ENCODE measurements at places on chromosomes 1 and 21. TPM values are rescaled to one million over a fixed set of nuclear protein-coding genes. Genes with fewer than 3 reads are reported as not detected.

SYDE2 gene
- 6.4 TPM for total RNA-seq

CFHR5 gene
- not detected for total RNA-seq

RGSL1 gene
- total RNA-seq = not detected

CKS1B gene
- total RNA-seq = 256 TPM

SERPINC1 gene
- 0.62 TPM for total RNA-seq

AHCYL1 gene
- total RNA-seq = 84.9 TPM

CAMK2N1 gene
- 1.4 TPM for total RNA-seq

S100A2 gene
- 1.3 TPM for total RNA-seq

PTPRC gene
- total RNA-seq = 62.9 TPM

NBPF4 gene
- total RNA-seq = 6.6 TPM

PPIH gene
- total RNA-seq = 199 TPM

IFFO2 gene
- 0.67 TPM for total RNA-seq

- no peak for DNase-seq
- H3K4me1 ChIP-seq = peaks cover 8% of the 10 kb centered on the region
- H3K4me3 ChIP-seq = no peak overlapping the region
- no peak overlapping the region for H3K27ac ChIP-seq
- no peaks in the 10 kb centered on the region for H3K27me3 ChIP-seq
- H3K36me3 ChIP-seq = no peaks in the 10 kb centered on the region
Measured at GRCh38 chr1:211332830-211333229, 6.2 kb downstream of the TRAF5 start.

DNA sequence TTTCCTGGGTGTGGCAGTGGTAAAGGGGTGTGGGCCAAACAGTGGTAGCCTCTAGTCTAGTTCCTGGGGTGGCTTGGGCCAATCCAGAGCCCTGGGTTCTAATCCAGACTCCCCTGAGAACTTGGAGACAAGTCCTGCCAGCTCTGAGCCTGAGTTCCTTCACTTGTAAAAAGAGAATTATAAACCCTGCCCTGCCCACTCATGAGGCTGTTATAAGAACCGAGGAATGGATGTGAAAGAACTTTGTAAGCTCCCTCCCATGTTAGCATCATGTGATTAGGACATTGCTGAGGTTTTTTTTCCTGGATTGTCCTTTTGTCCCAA lies 131.0 kb downstream of the RRAGC start:
- peaks cover 6% of the 10 kb centered on the region for H3K27me3 ChIP-seq
- no peak overlapping the region for H3K27ac ChIP-seq
- H3K4me3 ChIP-seq = no peak overlapping the region
- peaks cover 11% of the 10 kb centered on the region for H3K4me1 ChIP-seq
- no peak for DNase-seq
- H3K36me3 ChIP-seq = no peaks in the 10 kb centered on the region

DNA sequence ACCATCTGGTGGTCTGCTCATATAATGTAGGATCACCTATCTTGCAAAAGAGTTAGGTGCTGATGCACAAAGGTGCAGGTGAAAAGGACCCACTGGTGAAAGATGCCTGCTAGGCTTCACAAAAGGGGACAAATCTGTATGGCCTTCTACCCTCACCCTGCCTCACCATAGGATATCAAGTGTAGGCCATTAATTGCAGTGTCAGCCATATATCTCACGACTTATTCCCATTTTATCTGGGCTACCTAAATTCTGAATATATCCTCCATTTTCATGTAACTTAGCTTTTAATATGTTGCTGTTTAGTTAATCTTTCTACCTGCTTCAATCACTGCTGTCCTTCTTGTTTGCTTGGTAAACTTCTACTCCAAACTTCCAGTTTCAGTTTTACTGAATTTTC lies 84.2 kb upstream of the DPH5 start:
- DNase-seq = no peak
- H3K4me3 ChIP-seq = no peak overlapping the region
- no peaks in the 10 kb centered on the region for H3K27me3 ChIP-seq
- H3K36me3 ChIP-seq = no peaks in the 10 kb centered on the region

GRCh38 chr1:236507022-236507700 lies 16.6 kb upstream of the LGALS8 start:
- no peaks in the 10 kb centered on the region for H3K36me3 ChIP-seq
- H3K4me3 ChIP-seq = no peak overlapping the region
- H3K27me3 ChIP-seq = no peaks in the 10 kb centered on the region
- no peak overlapping the region for H3K27ac ChIP-seq

- H3K4me1 ChIP-seq = no peaks in the 10 kb centered on the region
- no peak overlapping the region for H3K4me3 ChIP-seq
- H3K27ac ChIP-seq = no peak overlapping the region
- no peak for DNase-seq
Measured at GRCh38 chr1:88813471-88813870, 77.9 kb downstream of the GTF2B start.

- no peak overlapping the region for H3K4me3 ChIP-seq
Measured at GRCh38 chr1:180773210-180773865, 139.4 kb upstream of the KIAA1614 start.

GRCh38 chr1:93694039-93694438 lies 12.4 kb upstream of the BCAR3 start:
- peaks cover 5% of the 10 kb centered on the region for H3K27me3 ChIP-seq
- no peak overlapping the region for H3K27ac ChIP-seq
- H3K4me3 ChIP-seq = no peak overlapping the region
- peaks cover under 1% of the 10 kb centered on the region for H3K4me1 ChIP-seq

DNA sequence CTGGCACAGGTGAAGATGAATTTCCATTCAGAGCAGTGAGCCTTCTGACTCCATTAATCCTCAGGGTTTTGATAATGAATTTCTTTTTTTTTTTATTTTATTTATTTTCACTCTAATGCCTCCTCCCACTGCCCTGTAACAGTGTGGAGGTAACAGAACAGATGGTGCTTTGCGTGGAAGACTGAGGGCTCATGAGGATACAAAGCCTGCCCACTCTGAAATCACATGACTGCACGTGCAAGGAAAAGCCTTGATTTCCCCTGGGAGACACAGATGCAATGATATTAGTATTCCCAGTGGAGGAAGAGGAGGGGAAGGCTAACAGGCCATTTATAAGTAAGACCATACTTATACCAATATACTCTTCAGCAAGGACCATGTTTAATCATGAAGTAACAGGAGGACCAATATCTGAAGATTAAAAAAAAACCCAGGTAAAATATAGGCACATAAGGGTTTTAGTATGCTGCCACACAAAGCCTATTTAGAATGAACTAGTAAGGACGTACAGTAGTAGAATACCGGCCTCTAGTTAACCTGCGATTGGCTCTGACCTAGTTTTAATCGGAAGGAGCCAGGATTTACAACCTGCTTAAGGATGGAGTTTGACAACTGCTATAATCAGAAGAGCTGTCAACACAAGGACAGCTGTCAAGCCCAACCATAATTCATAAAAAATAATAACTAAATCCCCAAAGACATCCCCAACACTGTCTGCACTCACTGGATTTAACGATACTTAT lies 69.6 kb downstream of the LHX4 start:
- no peak for DNase-seq
- no peaks in the 10 kb centered on the region for H3K27me3 ChIP-seq
- no peaks in the 10 kb centered on the region for H3K36me3 ChIP-seq
- no peak overlapping the region for H3K27ac ChIP-seq
- no peak overlapping the region for H3K4me3 ChIP-seq
- H3K4me1 ChIP-seq = no peaks in the 10 kb centered on the region

DNA sequence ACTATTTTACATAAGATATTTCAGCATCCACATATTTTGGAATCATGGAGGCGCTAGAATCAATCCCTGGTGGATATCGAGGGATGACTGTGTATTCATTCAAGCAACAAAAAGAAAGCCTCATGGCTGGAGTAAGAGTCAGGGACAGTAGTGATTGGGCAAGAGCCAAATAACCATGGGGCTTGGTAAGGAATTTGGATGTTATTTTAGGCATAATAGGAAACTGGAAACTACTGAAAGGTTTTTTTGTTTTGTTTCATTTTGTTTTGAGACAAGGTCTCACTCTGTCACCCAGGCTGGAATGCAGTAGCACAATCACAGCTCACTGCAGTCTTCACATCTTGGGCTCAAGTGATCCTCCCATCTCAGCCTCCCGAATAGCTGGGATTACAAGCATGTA lies 33.8 kb upstream of the EYA3 start:
- no peaks in the 10 kb centered on the region for H3K36me3 ChIP-seq
- no peak overlapping the region for H3K4me3 ChIP-seq
- no peak for DNase-seq
- H3K4me1 ChIP-seq = peaks cover 8% of the 10 kb centered on the region
- H3K27ac ChIP-seq = no peak overlapping the region

DNA sequence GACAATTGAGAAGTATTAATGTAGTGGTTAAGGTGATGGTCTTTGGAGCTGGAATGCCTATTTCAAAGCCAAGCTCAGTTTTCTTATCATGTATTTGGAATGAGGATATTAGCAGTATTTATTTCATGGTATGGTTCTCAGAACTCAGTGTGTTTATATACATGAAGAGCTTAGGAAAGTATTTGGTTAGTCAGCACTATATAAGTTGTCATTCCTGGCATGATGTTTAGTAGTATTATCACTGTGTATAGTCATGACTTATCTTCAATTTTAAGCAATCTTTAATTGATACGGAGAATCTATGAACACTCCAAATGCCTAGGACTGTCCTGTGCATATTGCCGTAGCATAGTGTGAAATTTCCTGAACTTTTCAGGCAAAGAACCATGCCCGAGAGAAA lies 501.9 kb upstream of the USP24 start:
- no peak for DNase-seq
- no peak overlapping the region for H3K27ac ChIP-seq
- H3K4me1 ChIP-seq = no peaks in the 10 kb centered on the region
- H3K27me3 ChIP-seq = no peaks in the 10 kb centered on the region

GRCh38 chr1:236185687-236186086 lies 43.3 kb downstream of the GPR137B start:
- H3K27me3 ChIP-seq = peaks cover 12% of the 10 kb centered on the region
- no peak overlapping the region for H3K27ac ChIP-seq
- DNase-seq = no peak
- no peak overlapping the region for H3K4me3 ChIP-seq
- H3K4me1 ChIP-seq = no peaks in the 10 kb centered on the region

DNA sequence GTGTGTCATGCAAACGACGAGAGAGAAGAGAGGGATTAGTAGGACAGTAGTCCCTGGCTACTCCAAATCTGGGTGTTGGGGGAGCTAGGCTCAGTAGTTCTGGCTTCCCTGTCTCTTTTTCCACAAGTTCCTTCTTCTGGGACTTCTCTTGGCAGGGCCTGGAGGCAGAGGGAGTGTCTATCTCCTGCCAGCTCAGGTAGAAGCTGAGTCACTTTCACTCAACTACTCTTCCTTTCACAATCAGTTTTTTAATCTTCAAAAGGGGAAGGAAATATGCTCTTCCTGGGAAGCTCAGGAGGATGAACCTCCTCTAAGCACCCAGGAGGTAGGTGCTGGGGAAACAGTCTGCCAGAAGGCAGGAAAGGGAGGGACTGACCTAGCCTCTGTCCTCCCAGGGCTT lies 35.2 kb upstream of the MAGOH start:
- no peaks in the 10 kb centered on the region for H3K27me3 ChIP-seq
- H3K4me3 ChIP-seq = no peak overlapping the region
- H3K27ac ChIP-seq = no peak overlapping the region
- peaks cover 6% of the 10 kb centered on the region for H3K4me1 ChIP-seq
- H3K36me3 ChIP-seq = peaks cover 91% of the 10 kb centered on the region
- no peak for DNase-seq

DNA sequence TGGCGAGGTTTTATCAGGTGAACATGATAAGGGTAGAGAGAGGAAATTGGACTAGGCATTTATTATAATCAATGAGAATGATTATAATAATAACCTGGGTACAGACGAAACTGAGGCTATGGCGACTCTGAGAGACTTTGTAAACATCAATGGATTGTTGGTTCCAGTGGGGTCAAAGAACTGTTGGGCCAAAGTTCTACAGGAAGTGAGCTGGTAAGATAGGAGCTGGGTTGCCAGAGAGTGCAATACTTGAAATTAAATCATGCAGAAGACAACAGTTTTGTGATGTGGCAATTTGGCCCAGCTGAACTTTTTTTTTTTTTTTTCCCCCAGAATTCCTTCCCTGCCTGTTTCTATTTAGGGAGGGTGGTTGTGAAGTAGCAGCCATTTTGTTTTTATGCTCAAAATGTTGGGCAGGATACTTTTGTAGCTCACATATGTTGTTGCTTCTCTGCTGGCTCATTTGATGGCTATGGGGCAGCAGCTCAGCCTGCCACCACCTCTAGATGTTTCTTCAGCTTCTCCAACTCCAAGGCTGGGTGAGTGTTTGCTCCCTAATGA lies 286.5 kb upstream of the B3GALT2 start:
- H3K27me3 ChIP-seq = no peaks in the 10 kb centered on the region
- no peak for DNase-seq
- no peak overlapping the region for H3K4me3 ChIP-seq
- H3K4me1 ChIP-seq = no peaks in the 10 kb centered on the region

- no peak overlapping the region for H3K27ac ChIP-seq
- no peaks in the 10 kb centered on the region for H3K4me1 ChIP-seq
- H3K27me3 ChIP-seq = no peaks in the 10 kb centered on the region
- no peak for DNase-seq
Measured at GRCh38 chr1:60672449-60672848, 409.9 kb upstream of the NFIA start.

DNA sequence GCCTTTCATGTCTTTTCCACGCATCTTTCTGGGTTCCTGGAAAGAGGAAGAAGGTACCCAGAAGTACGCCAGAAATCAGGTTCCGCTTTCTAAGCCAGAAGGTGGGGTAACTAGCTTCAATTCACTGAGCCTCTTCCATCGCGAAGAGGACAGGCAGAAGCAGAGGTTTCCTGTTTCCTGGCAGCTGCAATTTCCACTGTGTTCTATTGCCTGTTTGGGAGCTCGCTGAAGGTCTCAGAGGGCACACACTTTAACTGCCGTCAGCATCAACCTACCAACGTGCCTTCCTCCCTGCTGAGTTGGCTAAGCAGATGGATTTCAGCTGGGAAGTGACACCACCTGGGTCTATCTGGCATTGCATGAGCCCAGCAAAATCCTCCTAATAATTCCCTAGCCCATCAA lies 10.0 kb downstream of the NCF2 start:
- peaks cover 3% of the 10 kb centered on the region for H3K4me1 ChIP-seq
- H3K27ac ChIP-seq = no peak overlapping the region
- DNase-seq = peak; percentile 30
- no peaks in the 10 kb centered on the region for H3K36me3 ChIP-seq

- H3K4me3 ChIP-seq = no peak overlapping the region
- no peak for DNase-seq
- H3K27ac ChIP-seq = no peak overlapping the region
- no peaks in the 10 kb centered on the region for H3K4me1 ChIP-seq
- H3K36me3 ChIP-seq = peaks cover 16% of the 10 kb centered on the region
- H3K27me3 ChIP-seq = no peaks in the 10 kb centered on the region
Measured at GRCh38 chr1:92340154-92340553, 41.3 kb downstream of the RPAP2 start.

GRCh38 chr1:182552527-182552926 lies 36.5 kb downstream of the RNASEL start:
- no peaks in the 10 kb centered on the region for H3K27me3 ChIP-seq
- H3K36me3 ChIP-seq = no peaks in the 10 kb centered on the region
- no peak overlapping the region for H3K27ac ChIP-seq
- no peaks in the 10 kb centered on the region for H3K4me1 ChIP-seq

GRCh38 chr1:50471967-50472366 lies 48.7 kb upstream of the DMRTA2 start:
- H3K36me3 ChIP-seq = peaks cover 60% of the 10 kb centered on the region
- no peaks in the 10 kb centered on the region for H3K4me1 ChIP-seq
- H3K27me3 ChIP-seq = no peaks in the 10 kb centered on the region
- DNase-seq = no peak

All from K562 (cell line).